Spinal cord (tissue), 10 donors: ENCODE measurements at places on chromosomes 11 and 22.

GRCh38 chr11:130904380-130904779 lies 11.9 kb downstream of the SNX19 start:
- no peak for DNase-seq

DNA sequence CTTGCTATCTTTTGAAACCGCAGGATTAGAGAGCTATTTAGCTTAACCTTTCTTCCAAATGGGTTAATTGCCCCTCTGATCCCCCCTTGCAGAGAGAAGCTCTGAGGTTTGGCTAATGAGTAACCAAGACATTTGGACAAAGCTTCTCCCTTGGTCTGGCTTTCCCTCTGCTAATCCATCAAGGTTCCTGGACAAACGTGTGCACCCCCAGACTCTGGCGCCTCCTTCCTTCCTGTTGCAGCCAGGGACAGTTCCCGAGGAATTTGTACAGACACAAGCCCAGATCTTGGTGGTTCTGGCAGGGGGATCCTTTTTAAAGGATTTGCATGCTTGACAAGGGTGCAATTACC lies 1.6 kb downstream of the KIAA1671 start:
- DNase-seq = no peak

DNA sequence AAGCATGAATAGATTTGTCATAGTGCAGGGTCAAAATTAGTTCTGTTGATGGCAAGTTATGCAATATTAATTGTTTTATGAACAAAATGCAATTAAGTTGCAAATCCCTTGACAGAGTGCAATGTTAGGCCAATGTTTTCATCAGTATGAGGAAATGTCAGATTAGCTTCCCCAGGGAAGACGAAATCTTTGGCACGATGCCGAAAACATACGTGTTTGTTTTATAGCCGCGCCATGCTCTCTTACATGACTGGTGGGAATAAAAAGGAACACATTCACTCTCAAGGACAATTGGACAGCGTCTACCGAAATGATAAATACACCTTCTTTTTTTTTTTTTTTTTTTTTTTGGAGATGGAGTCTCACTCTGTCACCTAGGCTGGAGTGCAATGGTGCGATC lies 27.0 kb downstream of the MFNG start:
- DNase-seq = no peak

DNA sequence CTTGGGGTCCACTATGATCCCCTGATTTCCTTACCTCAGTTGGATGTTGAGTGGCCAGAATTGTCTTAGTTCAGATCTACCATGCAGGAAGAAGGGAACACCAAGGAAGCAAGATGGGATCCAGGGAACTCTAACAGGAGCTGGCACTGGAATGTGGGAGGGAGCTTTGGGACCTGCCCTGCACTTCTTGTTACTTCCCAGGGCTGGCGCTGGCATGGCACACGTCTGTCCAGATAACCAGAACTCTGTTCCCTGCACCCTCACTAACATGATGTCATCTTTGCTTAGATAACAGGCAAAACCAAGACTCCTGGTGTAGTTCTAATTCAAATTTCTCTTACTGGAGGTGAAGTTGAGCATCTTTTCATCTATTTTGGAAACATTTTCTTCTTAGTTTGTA lies 550.0 kb downstream of the MN1 start:
- DNase-seq = no peak

DNA sequence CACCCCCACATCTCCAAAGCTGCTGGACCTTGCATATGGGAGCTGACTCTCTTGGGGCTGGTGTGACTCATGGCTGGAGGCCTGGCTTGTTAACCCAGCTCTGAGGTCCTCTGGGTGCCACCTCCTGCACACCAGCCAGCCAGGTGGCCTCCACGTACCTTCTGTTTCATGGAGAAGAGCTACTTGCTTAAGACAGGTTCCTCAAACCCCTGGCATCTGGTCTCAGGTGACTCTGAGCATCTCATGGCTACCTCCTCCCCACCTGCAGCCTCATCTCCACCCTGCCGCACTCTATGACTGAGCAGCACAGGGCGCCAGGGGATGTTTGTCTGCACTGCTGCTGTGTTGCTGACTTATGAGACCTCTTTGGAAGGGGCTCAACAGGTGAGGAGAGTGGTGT lies 55.7 kb downstream of the BCR start:
- no peak for DNase-seq

DNA sequence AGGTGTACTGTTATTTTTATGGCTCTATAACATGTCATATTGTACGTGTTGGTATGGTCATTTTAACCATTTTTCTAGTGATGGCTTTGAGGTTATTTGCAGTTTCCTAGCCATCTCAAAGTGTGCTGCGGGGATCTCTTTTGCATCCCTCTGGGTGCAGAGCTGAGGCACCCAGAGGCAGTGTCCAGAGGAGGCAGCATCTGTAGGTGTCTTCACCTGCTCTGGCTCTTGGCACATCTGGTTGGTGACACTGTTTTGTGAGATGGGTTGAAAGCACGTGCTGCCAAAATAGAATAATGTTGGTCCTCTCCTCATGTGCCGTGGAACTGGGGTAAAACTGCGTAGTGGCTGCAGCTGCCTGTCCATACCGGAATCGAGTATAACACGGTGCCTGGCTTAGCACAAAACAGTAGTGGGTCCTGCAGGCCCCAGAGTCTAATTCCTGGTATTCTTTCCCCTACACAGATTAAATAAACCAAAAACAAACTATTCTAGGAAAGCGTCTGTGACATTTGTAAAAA lies 12.9 kb downstream of the NEAT1 start:
- DNase-seq = no peak
